ENCODE measurements at places on chromosomes 12 and 14.

DNA sequence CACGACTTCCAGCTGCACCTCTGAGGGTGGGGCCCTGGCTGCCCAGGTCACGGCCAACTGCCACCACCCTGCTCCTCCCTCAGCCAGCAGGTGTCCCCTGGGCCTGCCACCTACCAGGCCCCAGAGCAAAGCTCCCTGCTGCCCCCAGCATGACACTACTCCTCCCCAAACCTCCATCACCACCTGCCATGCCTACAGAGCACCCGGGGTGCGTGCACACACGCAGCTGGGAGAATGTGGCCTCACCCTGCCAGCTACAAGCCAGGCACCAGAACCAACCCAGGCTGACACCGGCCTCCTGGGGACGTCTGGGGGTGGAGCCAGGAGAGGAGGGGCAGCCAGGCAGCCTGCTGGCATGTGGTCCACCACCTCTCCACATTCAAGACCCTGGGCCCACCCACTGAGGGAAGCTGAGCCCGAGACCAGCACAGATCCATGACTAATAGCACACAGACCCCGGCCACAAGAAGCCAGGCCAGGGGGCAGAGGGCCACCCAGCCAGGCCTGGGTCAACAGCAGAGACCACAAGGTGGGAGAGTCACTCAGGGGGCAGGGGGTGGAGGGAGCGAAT is 3.4 kb downstream of the JAG2 start:
- DNase-seq = no peak

DNA sequence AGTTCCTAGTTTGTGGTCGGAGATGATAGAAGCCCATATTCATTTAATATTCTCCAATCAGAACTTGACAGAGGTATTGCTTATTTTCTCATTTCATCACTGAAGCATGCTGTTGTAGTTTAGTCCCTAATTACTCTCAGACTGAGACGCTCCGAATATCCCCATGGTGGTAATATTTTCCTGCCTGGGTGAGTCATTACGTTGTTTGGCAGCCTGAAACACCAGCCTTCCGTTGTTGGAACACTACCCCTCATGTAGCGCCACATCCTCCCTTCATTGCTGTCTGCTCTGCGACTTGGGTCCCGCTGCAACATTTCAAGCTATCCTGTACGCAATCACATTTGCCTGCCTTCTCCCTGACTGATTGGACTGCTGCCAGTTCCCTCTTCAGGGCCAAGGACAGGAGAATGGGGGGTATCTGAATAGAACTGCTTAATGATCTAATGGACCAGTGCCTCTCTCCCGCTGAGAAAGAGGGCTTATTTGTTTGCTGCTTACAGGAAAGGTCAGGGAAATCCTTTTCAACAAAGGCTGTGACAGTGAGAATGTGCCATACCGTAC is 369.1 kb downstream of the NPAS3 start:
- DNase-seq = peak; percentile 76

- no peak for DNase-seq
These were observed 366.0 kb upstream of the DDHD1 start for GRCh38 chr14:53519137-53519536.

DNA sequence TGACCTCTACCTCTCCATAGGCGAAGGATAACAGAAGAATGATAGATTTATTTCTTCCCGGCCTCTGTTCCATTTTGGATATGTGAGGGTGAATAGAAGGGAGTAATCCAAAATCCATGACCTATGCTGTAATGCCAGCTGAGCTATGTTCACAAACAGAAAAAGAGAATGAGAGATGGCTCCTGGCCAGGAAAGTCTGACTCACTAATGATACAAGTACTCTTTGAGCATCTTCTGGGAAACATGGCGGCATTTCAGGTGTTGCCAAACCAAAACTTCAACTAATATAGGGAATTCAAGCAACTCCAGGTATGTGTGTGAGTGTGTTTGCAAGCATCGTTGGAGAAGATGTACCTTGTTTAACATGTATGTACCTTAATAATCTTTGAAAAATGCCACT is 55.1 kb downstream of the MED13L start:
- DNase-seq = peak; percentile 96

- peak; percentile 30 for DNase-seq
These were observed 304.8 kb upstream of the OR4E1 start for GRCh38 chr14:21978184-21978998.

GRCh38 chr14:21220874-21221477 is 48.3 kb downstream of the HNRNPC start:
- DNase-seq = no peak

All from fibroblast of pulmonary artery (primary cell).